Left ventricle myocardium superior (tissue), 1 donor: ENCODE measurements at places on chromosomes 4 and X. TPM values are rescaled to one million over a fixed set of nuclear protein-coding genes. Genes with fewer than 3 reads are reported as not detected.
A peak's percentile ranks its signal among the peaks of the same experiment; 100 is the strongest.

DNA sequence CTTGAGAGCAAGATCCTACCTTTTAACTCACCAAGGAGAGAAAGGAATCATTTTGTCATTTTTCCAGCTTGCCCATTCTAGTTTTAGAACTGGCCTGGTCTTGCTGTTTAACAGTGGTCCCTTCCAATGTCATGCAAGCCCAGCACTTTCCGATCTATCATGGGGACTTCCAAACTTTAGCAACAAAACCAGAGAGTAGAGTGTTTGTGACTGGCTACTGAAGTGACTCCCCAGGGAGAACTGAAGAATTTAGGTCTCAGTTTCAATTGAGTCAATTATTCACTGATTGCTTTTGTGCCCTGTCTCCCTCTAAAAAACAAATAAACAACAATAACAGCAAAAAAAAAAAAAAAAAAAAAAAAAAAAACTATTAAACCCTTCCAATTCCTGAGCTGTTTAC is 108.3 kb downstream of the LHFPL1 start:
- no peak for DNase-seq

- DNase-seq = peak; percentile 58
Observed at GRCh38 chr4:151227731-151228130, 49.2 kb upstream of the PRSS48 start.

DNA sequence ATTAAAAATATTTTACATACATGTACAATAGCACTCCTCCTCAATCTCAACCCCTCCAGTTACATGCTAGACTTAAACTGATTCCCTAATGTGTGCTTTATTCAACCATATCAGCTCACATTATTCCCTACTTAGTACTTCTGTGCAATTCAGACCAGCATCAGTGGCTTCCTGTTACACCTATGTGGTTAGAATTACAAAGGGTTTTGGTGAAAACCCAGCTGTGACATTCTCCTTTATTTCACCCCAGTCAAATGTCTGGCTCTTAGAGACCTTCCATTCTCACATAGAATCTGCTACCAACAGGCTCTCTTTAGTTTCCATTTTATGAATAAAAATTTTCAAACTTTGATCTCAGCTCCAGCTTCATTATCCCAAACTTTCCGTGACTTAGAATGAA is 85.2 kb upstream of the SLC7A11 start:
- DNase-seq = no peak

UGT2B10 gene
- not detected for total RNA-seq

ZFYVE28 gene
- 5.6 TPM for total RNA-seq

DNA sequence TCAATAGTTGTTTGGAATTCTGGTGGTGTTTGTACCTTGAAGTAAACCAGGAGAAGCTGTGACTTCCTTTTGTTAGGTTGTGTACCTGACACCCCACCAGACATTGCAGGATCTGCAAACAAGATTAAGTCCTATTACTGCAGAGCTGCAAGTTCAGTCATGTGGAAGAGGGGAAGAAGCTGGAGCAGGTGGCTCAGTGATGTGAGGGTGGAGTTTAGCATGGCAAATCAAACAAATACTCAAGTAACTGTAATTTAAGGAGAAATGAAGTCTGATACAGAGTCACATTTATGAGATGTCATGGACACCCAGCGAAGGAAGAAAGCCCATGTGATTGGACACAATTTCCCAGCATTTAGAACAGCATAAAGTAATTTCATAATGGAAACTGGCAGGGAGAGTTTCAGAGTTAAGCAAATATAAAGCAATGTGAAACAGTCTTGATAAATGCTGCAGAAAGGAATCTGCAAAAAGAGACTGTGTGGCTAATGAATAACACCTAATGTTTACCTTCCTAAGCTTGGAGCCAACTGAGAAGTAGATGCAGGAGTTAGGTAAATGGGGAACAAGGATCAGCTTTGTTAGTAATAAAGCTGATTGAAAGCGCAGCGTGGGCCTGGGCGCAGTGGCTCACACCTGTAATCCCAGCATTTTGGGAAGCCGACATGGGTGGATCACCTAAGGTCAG is 249.1 kb downstream of the GBA3 start:
- DNase-seq = no peak

DNA sequence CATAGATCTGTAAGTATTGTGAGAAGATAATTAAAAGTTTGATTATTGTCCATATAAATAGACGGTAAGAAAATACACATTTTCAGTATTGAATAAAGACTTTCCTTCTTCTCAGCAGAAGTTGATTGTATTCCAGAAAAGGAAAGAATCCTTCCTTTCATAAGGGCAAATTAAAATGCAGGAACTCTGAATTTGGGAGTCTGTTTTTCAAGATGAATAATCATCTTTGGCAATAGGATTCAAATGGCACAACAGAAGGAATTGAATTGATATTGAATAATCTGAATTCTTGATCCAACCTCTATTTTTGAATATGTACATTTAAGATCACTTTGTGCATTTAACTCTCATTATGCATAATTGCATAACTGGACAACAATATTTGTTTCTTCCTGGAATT is 149.3 kb downstream of the DMD start:
- no peak for DNase-seq

- DNase-seq = no peak
Observed at GRCh38 chrX:105267167-105267566, 46.7 kb upstream of the TEX13A start.

PCYT1B gene
- 0.05 TPM for total RNA-seq

PHKA1 gene
- total RNA-seq = 17.3 TPM

GRCh38 chr4:185036842-185037241 is 18.6 kb downstream of the HELT start:
- DNase-seq = no peak

GRCh38 chr4:14264437-14264836 is 636.9 kb upstream of the BOD1L1 start:
- DNase-seq = no peak

HELT gene
- not detected for total RNA-seq

DNA sequence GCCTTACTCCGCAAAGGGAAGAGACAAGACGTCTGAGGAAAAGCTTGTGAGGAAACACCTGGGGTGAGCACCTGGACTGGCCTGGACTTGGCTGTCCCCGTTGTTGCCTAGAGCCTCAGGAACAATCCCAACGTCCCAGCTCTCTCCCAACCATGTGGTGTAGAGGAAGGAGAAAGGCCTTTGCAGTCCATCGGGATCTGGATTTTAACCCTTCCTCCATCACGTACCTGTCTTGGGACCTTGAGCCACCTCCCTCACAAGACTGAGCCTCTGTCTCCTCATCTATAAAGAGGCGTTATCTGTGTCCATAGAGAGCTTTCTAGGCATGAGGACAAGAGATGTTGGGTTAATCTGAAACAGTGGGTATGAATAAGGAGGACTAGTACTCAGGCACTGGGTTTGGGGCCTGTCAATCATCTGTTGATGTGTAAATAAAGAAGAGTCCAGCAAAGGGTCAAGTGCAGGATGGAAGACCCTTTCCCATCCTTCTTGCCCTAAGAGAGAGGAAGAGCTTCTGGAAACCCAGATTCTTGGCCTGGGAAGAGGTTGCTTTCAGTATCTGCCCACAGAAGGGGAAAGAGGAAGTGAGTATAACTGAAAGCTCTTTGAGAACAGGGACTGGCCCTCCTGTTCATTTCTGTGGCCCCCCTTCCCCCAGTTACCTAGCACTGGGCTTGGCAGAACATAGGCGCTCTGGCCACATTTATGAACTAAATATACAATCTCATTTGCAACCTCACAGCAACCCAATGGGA is 137.1 kb downstream of the PJA1 start:
- no peak for DNase-seq

DNA sequence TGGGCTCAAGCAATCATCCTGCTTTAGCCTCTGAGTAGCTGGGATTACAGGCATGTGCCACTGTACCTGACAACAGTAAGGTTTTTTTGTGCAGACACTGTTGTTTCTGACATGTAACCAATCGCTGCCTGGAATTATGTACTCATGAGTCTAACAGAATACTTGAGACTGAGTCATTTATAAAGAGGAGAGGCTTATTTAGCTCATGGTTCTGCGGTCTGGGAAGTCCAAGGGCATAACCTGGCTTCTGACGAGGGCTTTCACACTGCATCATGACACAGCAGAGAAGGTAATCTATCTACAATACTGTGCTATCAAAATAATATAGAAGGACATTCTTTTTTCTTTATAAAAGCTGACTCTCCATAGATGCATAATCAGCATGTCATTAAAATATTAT is 115.5 kb upstream of the STOX2 start:
- DNase-seq = no peak

DNA sequence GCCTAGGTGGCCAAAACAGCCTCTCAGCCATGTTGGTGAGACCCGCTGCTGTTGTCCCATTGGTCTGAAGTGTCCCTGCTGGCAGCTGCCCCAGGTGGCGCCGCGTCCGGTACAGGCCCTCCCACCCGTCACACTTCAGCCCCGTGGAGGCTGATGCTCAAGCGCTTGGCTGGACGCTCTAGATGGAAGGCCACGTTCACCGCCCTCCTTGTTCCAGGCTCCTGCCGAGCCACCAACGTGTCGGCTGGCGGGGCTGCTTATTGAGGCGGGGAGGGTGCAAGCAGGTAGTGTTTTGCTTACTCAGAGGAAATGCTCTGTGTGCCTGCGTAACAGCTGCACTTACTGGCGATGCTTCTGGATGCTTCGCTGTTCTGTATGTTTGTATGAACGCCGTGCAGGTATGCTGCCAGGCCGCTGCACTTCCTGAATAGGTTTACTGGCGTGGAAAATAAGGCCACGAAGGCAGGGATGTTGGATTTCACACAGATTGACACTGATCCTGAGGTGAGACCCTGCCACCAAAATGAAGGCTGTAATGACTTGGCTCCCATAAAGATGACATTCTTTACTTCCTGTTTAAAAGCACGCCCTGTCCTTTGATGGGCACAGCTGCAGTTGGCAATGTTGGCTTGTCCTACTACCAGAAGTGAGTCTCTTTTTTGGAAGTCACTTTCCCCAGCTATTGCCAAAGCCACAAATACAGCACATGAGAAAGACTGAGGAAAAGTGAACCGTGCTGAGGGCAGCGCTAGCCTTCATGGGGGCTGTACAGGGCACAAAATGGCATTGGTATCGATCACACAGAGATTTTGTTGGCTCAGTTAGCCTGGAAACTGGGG is 21.0 kb upstream of the CLCN4 start:
- DNase-seq = no peak

DNA sequence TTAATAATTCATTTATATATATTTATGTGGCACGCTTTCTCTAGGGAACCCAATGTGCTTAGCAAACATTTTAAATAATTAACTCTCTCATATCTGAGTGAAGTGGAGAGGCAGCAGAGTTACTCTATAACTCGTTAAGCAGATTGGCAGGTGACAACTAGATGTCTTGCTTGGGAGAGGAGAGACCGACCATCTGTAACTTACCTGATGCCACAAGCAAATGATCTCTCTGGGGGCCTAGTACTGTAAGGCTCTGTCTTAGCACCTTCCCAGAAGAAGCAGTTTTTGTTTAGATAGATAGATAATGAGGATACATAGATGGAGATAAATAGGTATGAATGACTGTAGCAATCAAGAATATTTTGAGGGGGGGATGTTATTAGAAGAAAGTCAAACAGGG is 11.9 kb upstream of the SEL1L3 start:
- no peak for DNase-seq

GRCh38 chr4:101695176-101695575 is 95.4 kb upstream of the BANK1 start:
- no peak for DNase-seq

- DNase-seq = no peak
Observed at GRCh38 chrX:16207634-16208033, 40.4 kb downstream of the MAGEB17 start.

GRCh38 chrX:87727620-87728019 is 210.0 kb downstream of the KLHL4 start:
- DNase-seq = no peak

DNA sequence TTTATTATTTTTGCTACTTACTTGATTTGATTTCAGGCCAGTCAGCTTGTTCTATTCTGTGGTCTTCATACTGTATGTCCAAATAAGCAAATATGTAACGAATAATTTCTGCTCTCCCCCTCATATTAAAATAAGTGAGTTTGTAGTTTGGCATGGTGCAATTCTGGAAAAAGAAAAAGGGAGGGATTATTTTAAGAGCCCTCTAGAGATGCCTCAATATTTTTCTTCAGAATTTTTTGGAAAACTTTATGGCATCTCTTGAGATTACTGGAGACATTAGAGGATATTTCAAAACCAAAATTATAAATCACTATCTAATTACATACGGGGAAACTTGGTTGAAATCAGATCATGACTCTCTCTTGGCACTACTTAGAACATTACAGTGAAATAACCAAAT is 8.2 kb downstream of the HPGDS start:
- DNase-seq = no peak

DNA sequence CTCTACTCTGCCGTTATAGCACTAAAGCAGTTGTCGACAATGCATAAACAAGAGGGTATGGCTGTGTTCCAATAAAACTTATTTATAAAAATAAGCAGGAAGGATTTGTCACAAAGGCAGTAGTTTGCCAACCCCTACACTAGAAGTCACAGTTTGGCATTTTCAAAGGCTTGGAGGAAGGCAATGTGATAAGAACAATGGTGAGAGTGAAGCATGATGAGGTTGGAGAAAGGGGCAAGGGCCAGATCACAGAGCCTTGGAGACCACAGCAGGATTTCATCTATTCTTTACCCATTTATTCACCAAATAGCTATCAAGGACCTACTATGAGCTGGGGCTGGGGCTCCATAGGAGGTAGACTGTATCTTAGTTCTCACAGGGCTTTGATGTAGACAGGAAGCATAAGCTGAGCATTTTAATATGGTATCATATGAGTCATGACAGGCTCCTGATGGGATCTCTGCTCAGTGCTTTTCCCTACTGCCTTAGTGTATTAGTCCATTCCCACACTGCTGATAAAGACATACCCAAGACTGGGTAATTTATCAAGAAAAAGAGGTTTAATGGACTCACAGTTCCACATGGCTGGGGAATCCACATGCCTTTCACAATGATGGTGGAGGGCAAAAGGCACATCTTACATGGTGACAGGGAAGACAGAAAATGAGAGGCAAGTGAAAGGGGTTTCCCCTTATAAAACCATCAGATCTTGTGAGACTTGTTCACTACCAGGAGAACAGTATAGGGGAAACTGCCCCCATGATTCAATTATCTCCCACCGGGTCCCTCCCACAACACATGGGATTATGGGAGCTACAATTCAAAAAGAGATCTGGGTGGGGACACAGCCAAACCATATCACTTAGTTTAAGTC is 58.9 kb downstream of the PPM1K start:
- no peak for DNase-seq

TAF7L gene
- not detected for total RNA-seq

DNA sequence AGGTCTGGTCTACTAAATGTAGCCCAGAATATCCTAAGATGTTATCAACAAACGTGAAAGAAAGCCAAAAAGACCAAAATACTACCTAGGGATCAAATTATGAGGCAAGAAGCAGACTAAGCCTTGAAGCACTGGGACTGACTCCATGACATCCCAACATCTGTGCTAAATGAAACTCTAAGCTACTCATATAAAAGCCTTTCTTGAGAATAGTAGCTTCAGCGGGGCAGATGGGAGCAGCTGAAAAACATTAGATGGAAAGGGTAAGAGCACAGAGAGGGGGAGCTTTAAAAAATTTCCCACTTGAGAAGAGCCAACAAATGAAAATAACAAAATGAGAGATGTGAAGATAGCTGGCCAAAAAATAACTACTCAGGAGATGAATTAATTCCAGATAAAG is 81.7 kb downstream of the MAD2L1 start:
- DNase-seq = no peak

SCML1 gene
- 5.8 TPM for total RNA-seq
